ENCODE measurements at places on chromosomes 2 and 18.

- DNase-seq: no peak
Measured at GRCh38 chr2:127733816-127734537, 32.7 kb downstream of the SFT2D3 start.

- DNase-seq: no peak
Measured at GRCh38 chr2:240060977-240061591, 7.8 kb upstream of the OR6B3 start.

DNA sequence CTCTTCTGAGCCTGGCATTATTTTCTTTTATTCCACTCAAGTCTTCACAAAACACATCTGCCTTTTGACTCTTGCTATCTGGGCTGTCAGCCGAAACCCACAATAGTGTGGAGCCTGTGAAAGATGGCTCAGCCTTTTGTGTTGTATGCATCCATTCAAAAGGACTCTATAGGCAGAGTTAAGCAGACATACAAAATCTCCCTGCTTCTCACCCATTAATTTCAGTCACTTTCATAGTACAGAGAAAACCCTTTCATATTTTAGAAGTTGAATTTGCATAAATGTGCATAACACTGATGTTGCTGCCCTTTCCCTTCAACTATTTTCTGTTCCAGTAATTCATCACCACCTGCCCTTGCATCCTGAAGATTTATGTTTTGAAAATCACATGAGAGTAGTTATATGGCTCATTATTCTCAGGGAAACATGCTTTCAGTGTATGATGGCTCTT, 154.6 kb downstream of the EVA1A start:
- DNase-seq: no peak

GRCh38 chr18:60668583-60668982, 296.0 kb upstream of the MC4R start:
- DNase-seq: no peak

- DNase-seq: no peak
Measured at GRCh38 chr2:190513877-190514276, 20.6 kb downstream of the NEMP2 start.

DNA sequence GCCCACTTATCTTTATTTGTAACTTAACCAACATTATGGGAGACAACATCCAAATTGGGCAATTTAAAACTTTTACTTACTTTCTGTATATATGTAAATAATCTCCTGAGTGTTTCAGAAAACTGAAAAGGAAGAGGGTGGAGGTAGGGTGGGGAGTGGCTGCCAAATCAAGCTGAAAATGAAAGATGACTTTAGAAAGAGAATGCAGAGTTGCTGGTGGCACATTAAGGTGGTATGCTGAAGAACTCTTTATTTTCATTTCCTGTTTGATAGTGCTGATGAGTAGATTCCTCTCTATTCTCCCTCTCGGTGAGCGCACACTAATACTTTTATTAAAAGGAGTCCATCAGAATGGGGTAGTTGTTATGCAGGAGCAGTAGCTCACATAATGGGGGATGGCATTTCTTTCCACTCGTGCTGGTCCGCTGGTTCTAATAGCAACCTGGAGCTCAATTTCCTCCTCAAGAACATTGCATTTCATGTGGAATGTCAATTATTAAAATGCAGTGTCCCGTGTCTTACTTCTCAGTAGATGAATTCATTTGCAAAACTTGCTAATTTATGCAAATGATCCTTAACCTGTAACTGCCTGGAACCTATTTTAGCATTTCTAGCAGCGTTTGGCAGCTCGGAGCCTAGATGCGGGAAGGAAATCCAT, 466.9 kb upstream of the HNRNPA3 start:
- no peak for DNase-seq

GRCh38 chr2:65057391-65058052, 1.3 kb downstream of the CEP68 start:
- peak; percentile 80 for DNase-seq

DNA sequence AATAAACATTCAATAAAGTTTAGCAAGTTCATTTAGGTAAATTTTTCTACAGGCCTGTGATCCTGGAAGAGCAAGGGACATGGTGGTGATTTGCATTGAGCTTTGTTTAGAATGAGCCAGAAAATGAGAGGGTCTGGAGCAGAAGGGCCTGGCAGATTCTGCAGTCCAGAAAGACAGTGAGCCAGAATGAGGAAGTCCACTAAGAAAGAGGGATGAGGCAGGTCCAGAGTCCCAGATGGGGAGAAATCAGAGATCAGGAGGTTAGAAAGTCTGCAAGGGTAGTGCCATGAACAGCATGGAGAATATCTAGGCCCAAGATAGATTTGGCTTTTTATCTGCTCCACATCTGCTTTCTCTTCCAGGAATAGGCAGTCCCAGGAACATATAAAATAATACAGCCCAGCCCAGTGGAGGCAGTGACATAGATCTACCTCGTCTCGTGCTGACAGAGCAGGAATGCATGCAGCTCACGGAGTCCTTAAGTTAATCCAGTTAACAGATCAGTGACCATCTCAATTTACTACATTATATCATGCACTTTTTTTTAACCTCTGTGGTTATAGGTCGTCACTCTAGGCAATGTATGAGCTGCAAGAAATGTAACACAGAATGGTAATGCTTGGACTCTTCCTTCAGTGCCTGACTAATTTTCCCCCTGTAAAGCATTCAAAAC, 429.0 kb downstream of the SUCLG1 start:
- DNase-seq: no peak

DNA sequence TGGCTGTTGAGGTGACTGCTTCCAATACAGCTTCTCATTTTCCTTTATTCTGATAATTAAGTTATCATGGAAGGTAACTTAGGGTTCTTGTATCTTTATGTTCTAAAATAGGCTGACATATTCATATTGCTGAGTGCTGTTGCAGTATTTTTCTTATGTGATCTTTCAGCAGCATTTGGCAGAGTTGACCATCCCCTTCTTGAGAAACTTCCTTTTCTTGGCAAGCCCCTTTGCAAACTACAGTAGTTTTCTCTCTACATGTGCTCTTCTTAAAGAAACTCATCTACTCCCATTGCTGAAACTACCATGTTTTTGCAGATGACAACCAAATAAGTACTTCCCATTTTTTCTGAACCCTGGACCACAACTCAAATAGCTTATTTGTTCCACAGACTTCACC, 476.5 kb upstream of the TRIB2 start:
- DNase-seq: no peak

GRCh38 chr18:63322908-63323634, 3.5 kb upstream of the BCL2 start:
- DNase-seq: peak; percentile 82

DNA sequence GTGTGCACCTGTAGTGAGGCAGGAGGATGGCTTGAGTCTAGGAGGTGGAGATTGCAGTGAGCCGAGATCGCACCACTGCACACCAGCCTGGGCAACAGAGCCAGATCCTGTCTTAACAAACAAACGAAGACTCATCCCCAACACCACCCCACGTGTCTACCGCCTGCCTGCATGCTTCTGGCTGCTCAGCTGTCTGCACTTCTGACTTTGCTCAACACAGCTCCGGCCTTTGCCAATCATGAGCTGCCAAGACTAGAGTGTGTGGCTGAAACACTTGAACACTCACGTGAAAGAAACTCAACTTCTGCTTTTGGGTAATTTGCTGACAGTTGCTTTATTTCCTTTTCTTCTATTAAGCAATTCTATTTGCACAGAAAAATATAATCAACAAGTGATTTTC, 32.1 kb upstream of the SP3 start:
- DNase-seq: no peak

- no peak for DNase-seq
Measured at GRCh38 chr2:30178618-30179434, 32.0 kb downstream of the YPEL5 start.

DNA sequence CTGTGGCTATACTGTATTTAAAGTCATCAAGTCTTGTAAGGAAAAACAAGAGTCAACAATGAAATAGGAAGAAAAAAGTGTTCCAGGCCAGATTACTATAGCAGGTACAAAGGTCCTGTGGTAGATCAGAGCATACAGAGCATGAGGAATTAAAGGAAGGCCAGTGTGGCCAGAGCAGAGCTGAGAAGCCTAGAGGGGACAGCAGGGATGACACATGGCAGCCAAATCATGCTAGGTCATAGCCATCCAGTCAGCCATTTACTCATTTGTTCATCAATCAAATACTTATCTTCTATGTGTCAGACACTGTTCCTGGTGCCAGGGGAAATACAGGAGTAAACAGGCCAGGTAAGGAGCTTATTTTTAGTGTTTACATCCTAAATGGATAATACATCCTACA, 24.3 kb downstream of the ADD2 start:
- DNase-seq: no peak

DNA sequence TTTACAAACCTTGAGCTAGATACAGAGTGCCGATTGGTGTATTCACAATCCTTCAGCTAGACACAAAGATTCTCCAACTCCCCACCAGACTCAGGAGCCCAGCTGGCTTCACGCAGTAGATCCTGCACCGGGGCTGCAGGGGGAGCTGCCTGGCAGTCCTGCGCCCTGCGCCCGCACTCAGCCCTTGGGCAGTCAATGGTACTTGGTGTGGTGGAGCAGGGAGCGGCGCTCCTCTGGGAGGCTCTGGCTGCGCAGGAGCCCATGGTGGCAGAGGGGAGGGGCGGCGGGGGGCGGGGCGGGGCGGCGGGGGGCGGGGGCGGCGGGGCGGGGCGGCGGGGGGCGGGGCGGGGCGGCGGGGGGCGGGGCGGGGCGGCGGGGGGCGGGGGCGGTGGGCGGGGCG, 923.4 kb downstream of the SOCS6 start:
- no peak for DNase-seq

DNA sequence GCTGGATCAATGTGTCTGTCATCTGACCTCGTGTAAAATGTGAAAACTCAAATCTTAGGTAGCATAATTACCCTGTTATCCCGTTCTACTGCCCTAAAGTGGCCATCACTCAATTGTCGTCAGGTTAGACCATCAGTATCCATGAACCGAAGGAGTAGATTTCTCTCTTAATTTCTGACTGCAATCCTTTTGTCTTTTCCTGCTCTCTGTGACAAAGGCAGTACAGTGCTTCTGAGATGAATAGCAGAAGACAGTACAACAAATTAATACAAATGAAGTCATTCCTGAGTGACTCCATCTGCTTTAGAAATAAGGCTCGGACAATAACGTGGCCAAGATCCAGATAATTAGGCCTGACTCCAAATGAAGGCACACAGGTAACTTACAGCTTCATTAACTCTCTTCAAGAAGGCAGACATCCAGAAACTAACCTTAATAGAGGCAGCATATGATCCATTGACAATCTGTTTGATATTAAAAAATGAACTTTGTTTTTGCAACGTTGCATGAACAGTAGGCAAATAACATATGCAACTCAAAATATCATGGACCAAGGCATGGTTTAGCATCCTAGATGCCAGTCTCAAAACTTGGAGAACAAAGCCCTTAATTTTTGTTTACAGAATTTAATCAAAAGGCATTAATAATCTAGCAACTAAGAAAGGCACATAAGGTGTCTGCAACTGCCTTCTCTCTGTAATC, 96.7 kb upstream of the CDH20 start:
- DNase-seq: no peak

DNA sequence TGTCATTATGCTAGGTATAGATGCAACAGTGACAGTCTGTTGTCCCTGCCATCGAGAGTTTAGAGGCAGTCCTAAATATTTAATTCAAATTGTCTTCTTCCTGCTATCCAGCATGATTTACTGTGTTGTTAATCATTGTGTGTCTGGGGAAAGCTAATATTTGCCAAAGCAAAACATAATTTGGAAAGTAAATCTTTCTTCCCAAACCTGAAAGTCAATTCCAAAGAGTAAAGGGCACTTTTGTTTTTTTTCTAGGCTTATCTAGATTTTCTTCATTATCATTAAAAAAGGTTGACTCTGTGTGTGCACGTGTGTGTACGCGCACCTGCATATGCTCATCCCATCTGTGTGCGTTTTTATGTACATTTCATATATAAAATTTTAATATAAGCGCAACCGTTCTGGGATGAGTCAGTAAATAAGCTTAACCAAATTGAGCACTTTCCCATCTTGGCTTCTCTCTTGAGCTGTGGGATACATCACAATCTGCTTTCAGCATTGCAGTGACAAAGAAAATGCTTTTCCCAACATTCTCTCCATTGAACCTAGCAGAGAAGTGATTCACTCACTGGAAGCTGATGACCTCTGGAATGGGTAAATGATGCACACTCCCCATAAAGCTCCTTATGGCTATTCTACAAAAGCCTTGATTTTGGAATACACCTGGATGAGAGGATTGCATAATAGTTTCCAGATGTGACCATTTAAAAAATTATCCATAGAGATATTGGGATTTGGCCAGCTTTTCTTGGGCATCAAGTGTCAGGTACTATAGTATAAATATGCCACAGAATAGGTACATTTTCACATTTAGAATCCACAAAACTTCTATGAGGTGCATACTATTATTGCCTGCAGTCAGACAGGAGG, 488.4 kb downstream of the ADCYAP1 start:
- no peak for DNase-seq

DNA sequence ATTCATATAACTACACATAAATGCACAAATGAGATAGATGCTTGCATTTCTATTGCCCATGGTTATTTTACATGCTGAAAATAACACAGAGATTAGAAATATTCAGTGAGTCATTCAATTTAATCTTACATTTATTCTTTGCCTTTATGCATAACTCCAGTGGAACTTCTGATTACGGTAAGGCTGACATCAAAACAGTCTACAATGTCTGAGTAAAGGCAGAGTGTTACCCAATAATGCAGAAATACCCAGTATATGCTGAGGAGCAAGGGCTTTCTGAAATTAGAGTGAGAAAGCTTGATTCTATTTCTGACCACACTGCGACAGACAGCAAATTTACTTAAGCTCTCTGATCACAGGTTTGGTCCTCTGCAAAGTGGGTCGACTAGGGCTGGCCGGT, 9.2 kb downstream of the NMI start:
- no peak for DNase-seq

DNA sequence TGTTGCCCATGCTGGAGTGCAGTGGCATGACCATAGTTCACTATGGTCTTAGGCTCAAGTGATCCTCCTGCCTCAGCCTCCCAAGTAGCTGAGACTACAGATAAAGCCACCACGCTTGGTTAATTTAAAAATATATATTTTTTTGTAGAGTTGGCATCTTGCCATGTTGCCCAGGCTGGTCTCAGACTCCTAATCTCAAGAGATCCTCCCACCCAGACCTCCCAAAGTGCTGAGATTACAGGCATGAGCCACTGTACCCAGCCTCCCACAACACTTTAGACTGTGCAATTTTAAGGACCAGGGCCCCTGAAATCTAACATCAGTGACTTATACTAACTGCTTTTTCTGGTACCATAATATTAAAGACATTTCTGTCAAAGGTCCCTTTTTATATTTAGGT, 5.2 kb downstream of the TXNDC2 start:
- no peak for DNase-seq

- DNase-seq: no peak
Measured at GRCh38 chr2:6968319-6969100, 51.3 kb downstream of the RNF144A start.

DNA sequence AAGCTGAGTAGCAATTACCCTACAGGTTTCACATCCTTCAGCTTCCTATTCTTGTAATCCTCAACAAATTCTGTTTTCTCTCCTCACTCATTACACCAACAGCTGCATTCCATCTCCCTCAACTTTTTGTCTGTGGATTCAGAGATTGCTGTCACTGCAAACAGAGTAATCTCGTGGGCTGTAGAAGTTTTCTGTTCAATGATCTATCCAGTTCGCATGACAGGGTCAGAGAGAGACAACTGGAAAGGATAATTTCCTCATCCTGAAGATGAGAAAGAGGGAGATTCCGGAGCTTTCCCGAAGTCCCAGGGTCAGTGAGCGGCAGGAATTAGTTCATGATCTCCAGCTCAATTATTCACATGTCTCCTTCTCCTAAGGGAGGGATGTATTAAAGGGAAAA, 75.7 kb downstream of the MYO5B start:
- DNase-seq: no peak

- no peak for DNase-seq
Measured at GRCh38 chr18:26909599-26910290, 44.2 kb upstream of the AQP4 start.

Data from activated effector memory CD4-positive, alpha-beta T cell treated with anti-CD3 and anti-CD28 coated beads, Interleukin-2, amount 50 U/mL, for 16 hours (primary cell).